Adipocyte (in vitro differentiated cells): ENCODE measurements at places on chromosomes 1 and 21.

GRCh38 chr1:201176940-201177339 lies 13.7 kb upstream of the IGFN1 start:
- no peak for DNase-seq

GRCh38 chr1:204435381-204435831 lies 23.8 kb upstream of the PPP1R15B start:
- DNase-seq, result peak; percentile 97

DNA sequence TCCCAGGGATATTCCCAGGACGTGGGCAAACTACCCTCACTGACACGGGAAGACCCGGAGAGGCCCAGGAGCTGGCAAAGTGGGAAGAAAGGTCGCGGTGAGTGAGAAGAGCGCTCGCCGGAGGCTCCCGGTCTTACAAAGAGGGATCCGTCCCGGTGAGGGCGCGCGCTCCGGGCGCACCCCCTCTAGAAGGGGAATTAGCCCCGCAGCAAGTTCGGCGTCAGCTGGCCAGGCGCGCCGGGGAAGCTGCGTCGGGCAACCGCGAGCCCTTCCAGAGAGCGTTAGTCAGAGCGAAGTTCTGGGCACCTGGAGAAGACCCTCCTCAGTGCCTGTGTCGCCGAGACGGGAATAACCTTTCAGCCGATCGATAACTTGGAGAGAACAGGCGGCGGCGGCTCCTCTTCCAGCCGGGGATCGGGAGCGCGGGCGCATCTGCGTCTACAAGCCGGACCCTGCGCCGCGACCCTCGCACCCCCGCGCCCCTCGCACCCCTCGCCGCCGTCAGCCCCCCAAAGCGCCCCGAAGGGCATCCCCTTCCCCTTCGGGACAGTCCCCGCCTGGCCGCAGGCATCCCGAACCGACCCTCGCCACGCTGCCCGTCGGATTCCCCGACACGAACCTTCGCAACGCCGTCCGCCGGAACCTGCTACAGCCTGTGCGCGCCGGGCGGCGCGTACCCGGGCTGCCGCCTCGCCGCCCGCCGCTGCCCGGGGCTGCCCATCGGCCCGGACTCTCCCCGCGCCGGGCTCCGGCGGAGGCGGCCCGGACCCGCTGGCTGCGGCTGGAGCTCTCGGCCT lies 485 bp downstream of the SIPA1L2 start:
- peak; percentile 64 for DNase-seq

GRCh38 chr1:53334312-53334711 lies 6.4 kb upstream of the LRP8 start:
- no peak for DNase-seq

DNA sequence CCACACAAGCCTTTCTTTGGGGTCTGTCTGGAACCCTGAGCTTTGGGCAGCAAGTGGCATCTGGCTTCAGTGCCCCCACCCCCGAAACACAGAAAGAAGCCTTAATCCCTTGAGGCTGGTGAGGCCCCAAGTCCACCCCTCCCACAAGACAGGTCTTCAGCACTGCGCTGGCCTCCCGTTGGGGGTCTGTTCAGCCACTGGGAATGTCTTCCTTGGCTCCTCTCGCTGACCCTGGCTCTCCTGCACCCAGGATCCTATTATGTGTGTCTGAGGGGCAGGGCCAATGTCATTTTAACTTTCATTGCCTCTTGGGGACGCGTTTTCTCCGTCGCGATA lies 26.9 kb downstream of the ATP8B2 start:
- DNase-seq, result no peak

DNA sequence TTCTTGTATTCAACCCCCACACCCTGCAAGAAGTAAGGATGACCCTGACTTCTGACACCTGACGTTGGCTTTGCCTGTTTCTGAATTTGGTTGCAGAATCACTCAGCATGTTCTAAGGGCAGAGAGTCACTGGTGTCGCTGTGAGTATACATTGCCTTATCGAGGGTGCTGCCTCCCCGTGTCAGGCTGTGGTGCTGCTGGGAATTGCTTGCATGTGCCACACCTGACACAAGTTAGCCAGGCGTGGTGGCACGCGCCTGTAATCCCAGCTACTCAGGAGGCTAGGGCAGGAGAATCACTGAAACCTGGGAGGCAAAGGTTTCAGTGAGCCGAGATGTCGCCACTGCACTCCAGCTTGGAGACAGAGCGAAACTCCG lies 45.9 kb downstream of the WDR4 start:
- no peak for DNase-seq

- DNase-seq, result no peak
These were observed 21.3 kb upstream of the FCRL2 start for GRCh38 chr1:157798211-157798610.

- no peak for DNase-seq
These were observed 35.4 kb downstream of the CRB1 start for GRCh38 chr1:197303463-197303862.

DNA sequence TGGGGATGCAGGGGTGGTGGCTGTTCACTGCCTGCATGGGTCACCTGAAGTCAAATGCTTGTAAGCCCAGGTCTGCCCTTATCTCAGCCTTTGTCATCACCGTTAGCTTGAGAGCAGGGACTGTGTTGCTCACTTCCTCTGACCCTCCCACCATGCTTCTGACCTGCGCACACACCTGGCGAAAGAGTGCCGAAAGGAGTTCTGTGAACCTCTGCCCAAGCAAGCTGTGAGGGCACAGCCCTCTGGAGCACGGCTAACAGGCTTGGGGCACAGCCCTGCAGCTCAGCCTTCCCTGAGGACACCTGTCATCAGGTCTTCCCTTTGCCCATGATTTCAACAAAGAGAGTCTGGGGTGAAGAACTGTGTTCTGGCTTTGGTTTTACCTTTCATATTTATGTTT lies 93.8 kb downstream of the SUSD4 start:
- DNase-seq, result no peak

- no peak for DNase-seq
These were observed 22.5 kb downstream of the MIER1 start for GRCh38 chr1:66947267-66947666.

DNA sequence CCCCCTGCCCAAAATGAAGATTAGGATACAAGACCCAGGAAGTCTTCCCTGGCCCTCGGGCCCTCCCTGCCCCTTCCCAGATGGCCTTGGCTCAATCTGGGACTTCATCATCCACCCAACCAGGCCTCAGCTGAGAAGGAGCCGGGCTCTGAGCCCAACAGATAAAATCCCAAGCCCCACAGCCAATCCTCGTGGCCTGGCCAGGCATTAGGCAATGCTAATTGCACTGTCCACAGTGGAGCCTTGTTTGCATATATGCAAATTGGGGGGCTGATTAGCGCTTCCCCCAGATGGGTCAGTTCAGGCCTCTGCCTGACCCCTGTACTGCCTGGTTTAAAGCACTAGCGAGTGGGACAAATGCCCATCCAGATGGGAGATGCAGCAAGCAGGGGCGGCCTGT lies 34.9 kb downstream of the IGSF21 start:
- no peak for DNase-seq

DNA sequence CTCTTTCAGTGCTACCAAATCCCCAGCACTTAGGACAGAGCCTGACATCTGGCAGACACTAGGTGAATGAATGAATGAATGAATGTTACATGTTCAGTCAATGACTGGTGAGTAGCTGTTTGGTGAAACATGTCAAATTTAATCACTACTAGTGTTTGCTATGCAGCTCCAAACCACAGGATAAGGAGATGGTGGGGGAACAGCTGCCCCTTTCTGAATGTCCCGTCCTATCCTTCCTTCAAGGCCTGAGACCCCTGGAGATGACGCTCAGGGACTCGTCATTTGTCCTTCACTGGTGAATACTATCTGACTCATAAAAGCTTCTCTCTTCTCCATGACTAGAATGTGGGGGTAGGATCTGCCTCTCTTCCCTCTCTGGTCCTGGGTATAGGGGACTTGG lies 175.4 kb downstream of the HIVEP3 start:
- DNase-seq, result no peak

- no peak for DNase-seq
These were observed 908 bp downstream of the DDI2 start for GRCh38 chr1:15618077-15618654.

GRCh38 chr1:83583351-83584014 lies 415.4 kb downstream of the TTLL7 start:
- peak; percentile 56 for DNase-seq

- peak; percentile 41 for DNase-seq
These were observed 6.7 kb upstream of the CD55 start for GRCh38 chr1:207314816-207315215.

DNA sequence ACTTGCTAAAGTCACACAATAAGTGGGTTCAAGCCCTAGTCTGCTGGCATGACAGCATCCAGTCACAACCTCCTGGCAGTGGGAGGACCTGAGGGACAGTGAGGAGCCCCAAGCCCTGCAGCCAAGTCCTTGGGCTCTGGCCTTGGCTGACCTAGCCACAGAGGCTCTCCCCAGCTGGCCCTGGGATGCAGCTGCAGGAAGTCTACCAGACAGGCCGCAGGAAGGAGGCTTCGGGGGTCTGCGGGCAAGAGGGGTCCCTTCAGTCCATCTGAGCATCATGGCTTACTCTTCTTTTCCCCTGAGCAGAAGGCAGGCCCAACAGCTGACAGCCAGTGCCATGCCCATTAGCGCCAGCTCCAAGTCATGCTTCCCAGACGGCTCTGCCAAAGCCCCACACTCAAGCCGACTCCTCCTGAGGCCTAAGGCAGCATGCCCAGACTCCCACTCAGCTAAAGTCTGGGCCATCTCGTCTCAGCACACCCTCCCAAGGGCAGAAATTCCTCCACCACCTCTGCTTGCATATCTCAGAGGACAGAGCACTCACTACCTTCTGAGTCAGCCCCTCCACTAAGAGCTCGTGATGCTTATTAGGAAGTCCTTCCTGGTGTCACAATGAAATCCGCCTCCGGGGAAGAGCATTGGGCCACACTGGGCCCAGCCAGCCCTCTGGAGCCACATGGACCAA lies 20.1 kb downstream of the SLC1A7 start:
- DNase-seq, result no peak

DNA sequence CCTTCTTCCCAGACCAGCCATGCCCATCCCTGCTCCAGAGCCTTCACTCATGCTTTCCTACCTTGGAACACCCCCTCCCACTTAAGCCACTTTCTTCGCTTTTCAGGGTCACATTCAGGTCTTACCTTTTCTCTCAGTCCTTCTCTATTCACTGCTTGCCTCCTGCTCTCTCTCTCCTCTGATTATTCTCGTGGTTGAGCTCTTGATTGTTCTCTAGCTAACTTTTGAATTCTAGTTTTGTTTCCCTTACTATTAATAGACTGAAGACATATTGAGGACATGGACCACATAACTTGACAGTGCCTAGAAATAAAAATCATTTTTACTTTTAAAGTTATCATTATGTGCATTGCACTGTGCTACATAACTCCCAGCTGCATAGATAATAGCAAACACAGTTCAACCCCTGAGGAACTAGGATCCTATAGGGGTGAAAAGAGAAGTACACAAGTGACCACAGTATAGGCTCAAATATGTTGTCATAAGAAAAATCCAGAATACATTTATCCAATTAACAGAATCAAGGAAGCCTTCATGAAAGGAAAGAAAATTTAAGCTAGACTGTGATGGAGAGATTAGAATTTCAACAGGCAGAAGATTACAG lies 21.5 kb downstream of the INSL5 start:
- no peak for DNase-seq

GRCh38 chr21:41772351-41773080 lies 5.7 kb upstream of the RIPK4 start:
- DNase-seq, result no peak

- DNase-seq, result no peak
These were observed at the start of gene PYHIN1 for GRCh38 chr1:158931055-158931737. TSS of gene PYHIN1 (plus strand) at chr1:158931552. CDS start at chr1:158936911, 5,359 bp downstream.

- DNase-seq, result no peak
These were observed 101.3 kb upstream of the ESRRG start for GRCh38 chr1:216824511-216824910.

DNA sequence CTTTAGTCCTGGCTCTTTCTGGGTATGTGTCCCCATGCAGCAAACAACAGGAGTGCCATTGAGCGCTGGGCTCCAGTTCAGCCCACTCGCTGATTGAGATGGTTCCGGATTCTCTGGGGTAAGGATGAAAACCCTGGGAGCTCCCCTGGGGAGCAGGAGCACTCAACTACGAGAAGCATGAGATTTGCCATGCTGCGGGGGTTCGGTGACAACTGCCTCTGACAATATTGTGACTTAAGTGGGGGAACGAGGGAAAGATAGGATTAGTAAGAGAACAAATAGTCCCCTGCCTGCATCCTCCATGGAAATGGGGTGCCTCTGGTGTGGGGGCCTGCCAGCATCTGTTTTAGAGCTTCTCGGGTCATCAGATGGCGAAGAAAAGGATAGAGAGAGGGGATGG lies 123.6 kb upstream of the IPO9 start:
- no peak for DNase-seq

- no peak for DNase-seq
These were observed 19.4 kb downstream of the LRP8 start for GRCh38 chr1:53308506-53308905.

DNA sequence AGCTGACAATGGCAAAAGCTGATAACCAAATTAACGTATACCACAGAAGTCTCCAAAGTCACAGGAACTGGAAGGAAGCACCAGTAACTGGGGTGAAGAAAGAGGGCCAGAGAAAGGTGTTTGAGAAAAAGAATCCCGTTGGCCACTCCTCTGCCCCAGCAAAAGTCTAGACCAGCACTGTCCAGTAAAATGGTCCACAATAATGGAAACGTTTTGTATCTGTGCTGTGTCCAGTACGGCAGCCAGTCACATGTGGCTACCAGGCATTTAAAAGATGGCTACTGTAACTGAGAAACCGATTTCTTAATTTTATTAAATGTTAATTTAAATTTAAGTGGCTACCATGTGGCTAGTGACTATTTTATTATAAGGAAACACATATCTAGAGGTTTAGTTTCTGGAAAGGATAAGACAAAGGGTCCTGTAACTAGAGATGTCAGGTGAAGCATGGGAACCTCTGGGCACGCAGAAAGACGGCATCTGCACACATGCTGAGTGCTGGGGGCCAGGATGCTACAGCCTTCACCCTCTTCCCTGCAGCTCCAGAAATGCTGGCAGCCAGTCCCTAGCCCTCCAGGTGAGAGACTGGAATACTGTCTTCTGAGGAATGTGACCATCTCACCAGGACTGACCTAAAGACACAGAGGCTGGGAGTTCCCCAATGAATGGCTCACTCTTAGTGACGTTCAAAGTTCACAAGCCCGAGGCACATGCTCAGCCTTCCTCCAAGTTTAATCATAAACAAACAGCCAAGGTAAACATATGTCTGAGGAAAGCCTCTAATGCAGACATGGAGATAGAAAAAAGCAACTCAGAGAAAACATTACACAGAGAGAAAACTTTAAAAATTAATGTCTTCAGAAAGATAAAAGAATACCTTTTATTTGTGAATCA lies 50.7 kb downstream of the JAK1 start:
- peak; percentile 80 for DNase-seq
